Effector memory CD4-positive, alpha-beta T cell (primary cell): ENCODE measurements at places on chromosomes 12 and 14.

- no peak overlapping the region for H3K27ac ChIP-seq
- H3K36me3 ChIP-seq = no peaks in the 10 kb centered on the region
- no peaks in the 10 kb centered on the region for H3K4me1 ChIP-seq
- DNase-seq = no peak
- no peaks in the 10 kb centered on the region for H3K27me3 ChIP-seq
These were observed 89.3 kb downstream of the DUSP6 start for GRCh38 chr12:89262855-89263552.

GRCh38 chr12:126084480-126084879, 1019.2 kb downstream of the AACS start:
- H3K4me3 ChIP-seq = no peak overlapping the region
- DNase-seq = no peak
- no peaks in the 10 kb centered on the region for H3K4me1 ChIP-seq
- no peak overlapping the region for H3K27ac ChIP-seq

GRCh38 chr12:15474766-15475165, 152.5 kb downstream of the PTPRO start:
- no peaks in the 10 kb centered on the region for H3K27me3 ChIP-seq
- H3K27ac ChIP-seq = no peak overlapping the region
- no peaks in the 10 kb centered on the region for H3K4me1 ChIP-seq
- DNase-seq = no peak
- H3K36me3 ChIP-seq = no peaks in the 10 kb centered on the region
- H3K4me3 ChIP-seq = no peak overlapping the region

- H3K4me1 ChIP-seq = no peaks in the 10 kb centered on the region
- no peak for DNase-seq
- no peaks in the 10 kb centered on the region for H3K27me3 ChIP-seq
- H3K27ac ChIP-seq = no peak overlapping the region
- no peak overlapping the region for H3K4me3 ChIP-seq
These were observed 52.2 kb downstream of the KRT80 start for GRCh38 chr12:52139579-52140062.

GRCh38 chr12:18990856-18991255, 138.7 kb upstream of the PLEKHA5 start:
- H3K27me3 ChIP-seq = no peaks in the 10 kb centered on the region
- no peak overlapping the region for H3K4me3 ChIP-seq
- no peak overlapping the region for H3K27ac ChIP-seq

GRCh38 chr12:46219132-46219876, 49.5 kb downstream of the SLC38A1 start:
- H3K4me1 ChIP-seq = peaks cover 85% of the 10 kb centered on the region
- peak overlapping the region; percentile 92 for H3K27ac ChIP-seq
- no peak for DNase-seq
- no peaks in the 10 kb centered on the region for H3K27me3 ChIP-seq
- H3K36me3 ChIP-seq = peaks cover 4% of the 10 kb centered on the region

- peaks cover 18% of the 10 kb centered on the region for H3K4me1 ChIP-seq
- H3K27ac ChIP-seq = no peak overlapping the region
- H3K36me3 ChIP-seq = no peaks in the 10 kb centered on the region
- no peaks in the 10 kb centered on the region for H3K27me3 ChIP-seq
These were observed 45.7 kb downstream of the CORO1C start for GRCh38 chr12:108685469-108686260.

DNA sequence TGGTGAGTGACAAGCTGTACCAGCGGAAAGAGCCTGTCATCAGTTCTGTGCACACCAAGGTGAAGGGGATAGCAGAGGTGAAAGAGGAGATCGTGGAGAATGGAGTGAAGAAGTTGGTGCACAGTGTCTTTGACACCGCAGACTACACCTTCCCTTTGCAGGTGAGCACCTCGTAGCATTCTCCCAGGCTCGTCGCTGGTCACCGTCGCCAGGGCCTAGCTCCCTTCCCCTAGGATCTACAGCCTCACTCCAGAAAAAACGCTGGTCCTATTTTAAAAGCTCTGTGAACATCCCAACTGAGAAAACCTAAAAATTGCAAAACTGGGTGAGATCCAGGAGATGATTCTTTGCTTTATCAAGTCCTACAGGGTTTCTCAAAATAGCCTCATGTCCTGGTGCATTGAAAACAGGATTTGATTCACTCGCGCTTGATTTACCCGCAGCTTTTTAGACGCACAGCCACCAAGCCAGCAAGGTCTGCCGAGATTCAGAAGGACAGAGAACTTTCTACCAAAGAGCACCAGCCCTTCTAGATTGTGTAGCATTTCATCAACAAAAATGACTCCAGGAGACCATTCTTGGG, 22.2 kb downstream of the P2RX7 start:
- no peak for DNase-seq
- no peak overlapping the region for H3K27ac ChIP-seq
- H3K36me3 ChIP-seq = no peaks in the 10 kb centered on the region
- no peaks in the 10 kb centered on the region for H3K4me1 ChIP-seq
- no peak overlapping the region for H3K4me3 ChIP-seq
- H3K27me3 ChIP-seq = no peaks in the 10 kb centered on the region

DNA sequence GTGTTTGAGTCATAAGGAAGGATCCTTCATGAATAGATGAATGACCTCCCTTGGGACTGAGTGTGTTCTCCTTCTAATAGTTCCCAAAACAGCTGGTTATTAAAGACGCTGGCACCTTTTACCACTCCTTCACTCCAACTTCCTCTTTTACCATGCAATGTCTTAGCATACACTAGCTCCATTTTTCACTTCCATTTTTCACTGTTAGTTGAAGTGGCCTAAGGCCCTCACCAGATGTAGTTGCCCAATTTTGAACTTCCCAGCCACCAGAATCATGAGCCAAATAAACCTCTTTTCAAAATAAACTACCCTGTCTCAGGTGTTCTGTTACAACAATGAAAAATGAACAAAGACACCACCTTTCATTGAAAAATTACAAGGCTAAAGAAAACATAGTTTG, 64.7 kb downstream of the GPR65 start:
- DNase-seq = no peak
- H3K27me3 ChIP-seq = no peaks in the 10 kb centered on the region
- no peak overlapping the region for H3K4me3 ChIP-seq
- no peaks in the 10 kb centered on the region for H3K36me3 ChIP-seq

DNA sequence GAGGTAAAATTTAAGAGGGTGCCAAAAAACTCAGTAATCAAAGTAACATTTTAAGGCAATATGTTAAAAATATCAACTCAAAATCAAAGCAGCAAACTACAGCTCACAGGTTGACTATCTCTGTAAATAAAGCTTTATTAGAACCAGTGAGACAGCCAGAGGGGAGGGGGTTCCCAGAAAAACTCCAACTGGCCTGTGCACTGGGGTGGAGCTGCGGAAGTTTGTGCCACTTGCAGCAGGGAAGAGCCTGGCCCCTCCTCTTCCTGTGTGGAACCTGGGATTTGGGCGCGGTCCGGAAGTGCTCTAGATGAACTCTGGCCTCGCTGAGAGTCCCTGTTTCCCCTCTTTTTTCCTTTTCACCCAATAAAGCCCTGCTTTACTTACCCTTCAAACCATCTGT, 8.1 kb downstream of the STON2 start:
- no peak for DNase-seq
- no peak overlapping the region for H3K4me3 ChIP-seq
- H3K36me3 ChIP-seq = no peaks in the 10 kb centered on the region
- no peaks in the 10 kb centered on the region for H3K4me1 ChIP-seq
- H3K27ac ChIP-seq = no peak overlapping the region

GRCh38 chr12:110354172-110354780, 49.2 kb downstream of the ANAPC7 start:
- no peak overlapping the region for H3K4me3 ChIP-seq
- no peaks in the 10 kb centered on the region for H3K27me3 ChIP-seq
- H3K27ac ChIP-seq = no peak overlapping the region
- H3K36me3 ChIP-seq = no peaks in the 10 kb centered on the region
- no peak for DNase-seq

DNA sequence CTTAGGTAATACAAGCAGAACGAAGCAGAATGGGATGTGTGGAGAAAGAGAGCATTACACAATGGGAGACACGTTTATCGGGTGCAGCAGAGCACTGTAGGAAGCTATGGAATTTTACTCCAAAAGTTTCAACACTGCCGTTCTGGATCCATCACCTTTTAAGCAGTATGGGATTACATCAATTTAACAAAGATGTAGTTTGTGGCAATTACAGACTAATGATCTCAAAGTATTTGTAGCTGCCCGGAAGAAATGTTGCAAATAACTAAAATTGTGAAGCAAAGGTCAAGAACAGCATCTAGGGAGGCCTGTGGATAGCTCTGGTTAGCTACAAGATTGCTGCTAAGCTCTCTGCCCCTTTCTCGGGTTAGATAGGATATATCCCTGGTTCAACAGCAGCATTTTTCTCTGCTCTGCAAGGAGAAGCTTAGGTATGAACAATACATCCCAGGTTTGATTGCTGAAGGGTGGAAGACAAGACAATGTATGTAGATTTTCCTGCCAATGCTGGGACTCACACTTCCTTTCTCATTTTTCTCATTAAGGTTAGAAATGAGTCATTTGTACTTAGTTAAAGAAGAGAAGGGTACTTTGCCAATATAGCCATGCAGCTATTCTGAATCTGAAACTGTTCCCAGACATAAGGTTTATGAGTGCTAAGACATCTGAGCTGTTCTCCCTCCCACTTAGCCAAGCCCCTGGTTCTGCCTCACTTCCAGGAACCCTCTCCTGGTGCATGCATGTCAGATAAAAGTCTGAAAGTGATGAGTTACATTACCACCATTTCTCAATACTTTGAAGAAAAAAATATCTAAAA, 75.0 kb upstream of the HIF1A start:
- DNase-seq = no peak
- no peaks in the 10 kb centered on the region for H3K4me1 ChIP-seq
- no peaks in the 10 kb centered on the region for H3K27me3 ChIP-seq
- no peaks in the 10 kb centered on the region for H3K36me3 ChIP-seq
- H3K4me3 ChIP-seq = no peak overlapping the region

- peak overlapping the region; percentile 88 for H3K27ac ChIP-seq
- H3K4me1 ChIP-seq = peaks cover 17% of the 10 kb centered on the region
- H3K4me3 ChIP-seq = peak overlapping the region; percentile 100
- no peak for DNase-seq
These were observed 951 bp upstream of the CHST11 start for GRCh38 chr12:104455578-104456416.

DNA sequence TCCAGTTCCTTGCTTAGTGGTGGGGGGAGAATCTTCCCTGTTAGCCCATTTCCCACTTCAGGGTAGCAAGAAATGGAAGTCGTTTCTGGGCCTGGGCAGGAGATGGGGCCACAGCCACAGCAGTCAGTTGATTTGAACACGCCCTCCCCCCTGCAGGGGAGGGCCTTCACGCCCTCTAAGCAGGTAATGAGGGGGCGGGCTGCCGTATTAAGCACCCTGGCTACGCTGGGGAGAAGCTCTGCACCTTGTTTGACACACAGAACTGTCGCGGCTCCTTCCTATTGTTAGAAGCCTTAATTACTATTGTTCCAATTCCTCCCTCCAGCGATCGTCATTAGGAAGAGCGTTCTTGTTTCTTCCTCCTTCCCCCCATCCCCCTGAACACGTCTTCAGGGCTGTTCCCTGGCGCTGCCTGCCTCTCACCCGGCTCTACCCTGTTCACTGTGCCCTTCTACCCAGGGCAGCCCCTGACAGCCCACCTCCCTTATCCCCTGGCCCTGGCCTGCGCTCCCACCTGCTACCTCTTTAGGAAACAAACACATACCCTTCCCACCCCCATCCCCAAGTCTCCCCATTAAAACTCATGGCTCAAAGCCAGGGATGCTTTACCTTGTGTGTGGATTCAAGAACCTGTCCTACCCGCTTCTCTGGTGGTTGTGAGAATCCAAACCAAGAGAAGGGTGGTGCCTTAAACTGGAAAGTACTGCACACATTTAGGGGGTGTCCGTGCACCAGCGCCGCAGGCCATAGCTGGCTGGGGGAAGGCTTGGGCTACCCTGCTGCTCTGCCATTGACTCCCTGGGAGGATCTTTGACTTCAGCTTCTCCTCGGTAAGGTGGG, 137.6 kb downstream of the TSPAN9 start:
- no peaks in the 10 kb centered on the region for H3K4me1 ChIP-seq
- DNase-seq = no peak
- H3K36me3 ChIP-seq = no peaks in the 10 kb centered on the region
- H3K4me3 ChIP-seq = no peak overlapping the region

DNA sequence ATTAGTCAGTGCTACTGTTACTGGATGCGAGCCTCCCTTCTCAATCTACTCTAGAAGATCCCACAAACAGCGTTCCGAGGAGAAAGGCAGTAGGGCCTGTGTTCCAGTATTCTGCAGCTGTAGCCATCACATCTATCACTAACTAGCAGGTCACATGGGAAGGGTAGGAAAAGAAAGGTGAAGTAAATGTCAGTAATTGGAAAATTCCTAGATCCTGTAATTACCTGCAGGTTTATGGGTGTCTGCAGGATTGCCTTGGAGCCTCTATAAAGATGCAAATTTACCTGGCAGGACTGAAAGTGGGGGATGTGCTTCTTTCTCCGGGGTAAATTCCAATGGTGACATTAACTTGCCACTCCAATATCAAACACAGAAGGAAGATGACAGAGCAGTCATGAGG, 77.8 kb downstream of the FERMT2 start:
- no peaks in the 10 kb centered on the region for H3K27me3 ChIP-seq
- no peaks in the 10 kb centered on the region for H3K4me1 ChIP-seq
- DNase-seq = no peak

- no peak overlapping the region for H3K27ac ChIP-seq
- H3K36me3 ChIP-seq = no peaks in the 10 kb centered on the region
- DNase-seq = no peak
- H3K4me1 ChIP-seq = no peaks in the 10 kb centered on the region
These were observed 1302.3 kb downstream of the FSCB start for GRCh38 chr14:43204816-43205215.

DNA sequence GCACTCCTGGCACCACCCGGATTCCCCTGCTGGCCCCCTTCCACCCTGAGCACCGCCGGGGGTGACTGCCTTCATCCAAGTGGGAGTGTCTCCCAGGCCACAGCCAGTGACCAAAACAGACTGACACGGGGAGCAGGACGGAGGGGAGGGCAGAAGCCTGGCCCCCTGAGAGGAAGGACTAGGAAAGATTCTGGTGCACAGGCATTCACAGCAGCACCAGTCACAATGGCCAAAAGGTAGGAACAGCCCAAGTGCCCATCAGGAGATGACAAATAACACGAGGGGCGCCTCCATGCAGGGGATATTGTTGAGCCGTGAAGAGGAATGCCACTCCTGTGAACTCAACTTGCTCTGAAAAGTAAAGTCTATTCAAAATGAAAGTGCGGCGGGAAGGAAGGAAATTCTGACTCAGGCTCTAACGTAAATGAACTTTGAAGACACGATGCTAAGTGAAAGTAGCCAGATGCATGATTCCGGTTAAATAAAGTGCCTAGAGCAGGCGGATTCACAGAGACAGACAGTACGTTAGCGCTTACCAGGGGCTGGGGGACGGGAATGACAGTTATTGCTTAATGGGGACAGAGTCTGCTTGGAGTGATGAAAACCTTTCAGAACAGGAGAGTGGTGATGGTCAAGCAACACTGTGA, 146.1 kb upstream of the NCOR2 start:
- no peaks in the 10 kb centered on the region for H3K36me3 ChIP-seq
- peaks cover 4% of the 10 kb centered on the region for H3K4me1 ChIP-seq
- peak overlapping the region; percentile 40 for H3K4me3 ChIP-seq
- H3K27me3 ChIP-seq = no peaks in the 10 kb centered on the region

GRCh38 chr12:123391546-123392343, 7.8 kb downstream of the KMT5A start:
- H3K4me1 ChIP-seq = peaks cover 16% of the 10 kb centered on the region
- no peak overlapping the region for H3K27ac ChIP-seq
